Adipocyte (in vitro differentiated cells): ENCODE measurements at places on chromosomes 1 and 21.

- DNase-seq: peak; percentile 96
These were observed at the start of gene PTGS2 for GRCh38 chr1:186680245-186681061. TSS of gene PTGS2 (minus strand) at chr1:186680423. CDS start at chr1:186680290, 133 bp downstream.

GRCh38 chr1:5525597-5526384 is 466.4 kb downstream of the NPHP4 start:
- DNase-seq: no peak

- DNase-seq: peak; percentile 45
These were observed 8.3 kb upstream of the MPZL1 start for GRCh38 chr1:167713330-167714081.

DNA sequence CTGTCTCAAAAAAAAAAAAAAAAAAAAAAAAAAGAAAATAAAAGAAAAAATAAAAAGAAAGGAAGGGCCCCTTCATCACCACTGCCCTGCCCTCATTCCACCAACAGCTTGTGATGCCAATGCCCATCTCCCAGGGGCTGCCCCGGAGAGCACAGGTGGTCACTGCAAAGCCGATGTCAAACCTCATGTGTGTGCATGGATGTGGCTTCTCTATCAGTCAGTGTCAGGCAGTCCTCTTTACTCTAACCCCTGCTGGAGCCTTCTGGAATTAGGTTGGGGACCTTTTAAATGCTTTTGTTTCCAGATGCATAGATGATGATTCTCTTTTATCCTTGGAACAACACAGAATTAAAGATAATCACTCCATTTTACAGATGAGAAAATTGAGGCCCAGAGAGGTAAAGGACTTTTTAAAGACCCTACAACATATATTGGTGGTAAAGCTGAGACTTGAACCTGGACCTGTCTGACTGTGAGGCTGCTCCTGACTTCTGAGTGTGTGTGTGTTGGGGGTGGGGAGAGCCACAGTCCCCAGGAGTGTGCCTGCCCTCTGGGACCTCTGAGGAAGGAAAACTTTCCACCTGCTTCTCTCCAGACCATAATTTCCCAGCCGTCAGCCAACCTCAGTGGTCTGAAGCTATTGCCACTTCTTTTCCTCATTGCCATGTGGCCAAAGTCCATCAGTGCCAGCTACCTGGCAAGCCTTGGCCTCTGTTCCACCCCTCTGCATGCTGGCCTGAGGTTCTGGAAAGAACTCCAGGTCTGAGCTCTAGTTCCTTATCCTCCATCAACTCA is 3.0 kb upstream of the TMEM54 start:
- no peak for DNase-seq

DNA sequence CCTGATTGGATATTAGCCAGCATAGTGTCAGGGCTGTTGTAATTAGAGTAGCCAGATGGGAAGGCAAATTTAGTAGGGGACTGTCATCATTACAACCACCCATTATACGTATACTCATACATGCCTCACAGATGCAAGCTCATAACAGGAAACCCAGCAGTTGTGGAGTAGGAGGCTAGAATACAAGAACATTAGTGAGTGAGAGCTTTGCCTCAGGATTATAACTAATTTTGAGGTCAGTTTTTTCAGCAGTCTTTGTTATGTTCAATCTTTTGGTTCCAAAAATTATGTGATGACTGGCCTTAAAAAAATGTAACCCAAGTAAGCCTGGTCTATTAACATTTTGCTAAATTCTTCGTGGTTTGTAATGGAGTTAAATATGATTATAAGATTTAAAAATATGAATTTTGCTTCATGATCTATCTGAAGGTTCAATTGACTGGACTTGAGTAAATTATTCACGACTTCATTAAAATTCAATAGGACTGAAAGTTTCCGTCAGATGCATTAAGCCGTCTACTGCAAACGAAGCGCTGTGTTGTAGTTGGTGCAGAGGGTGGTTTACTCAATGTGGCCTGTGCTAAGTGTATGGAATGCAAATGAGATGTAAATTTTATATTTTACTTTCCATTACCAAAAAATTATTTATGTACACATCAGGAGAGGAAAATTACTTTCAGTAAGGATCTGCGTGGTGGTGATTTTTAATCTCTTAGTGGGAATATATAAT is 48.8 kb downstream of the KCNK1 start:
- peak; percentile 5 for DNase-seq

DNA sequence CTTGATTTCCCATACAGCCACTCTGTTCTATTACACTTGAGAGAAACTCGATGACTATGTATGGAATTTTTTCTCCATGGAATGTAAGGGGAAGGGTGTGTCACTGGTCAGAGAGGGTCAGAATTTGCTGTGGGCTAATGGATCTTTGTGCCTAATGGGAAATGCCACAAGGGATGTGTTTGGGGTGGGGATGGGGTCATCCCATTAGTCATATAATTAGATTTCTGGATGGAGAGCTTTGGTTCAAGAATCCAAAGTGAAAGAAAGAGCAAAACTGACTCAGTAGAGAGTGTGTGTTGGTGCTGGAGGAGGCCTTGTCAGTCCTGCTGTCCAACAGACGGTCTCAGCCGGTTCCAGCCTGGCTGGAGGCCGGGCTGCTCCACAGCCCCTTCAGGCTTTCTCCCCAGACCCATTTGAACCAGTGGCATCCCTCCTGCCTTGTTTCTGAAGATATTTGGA is 86.4 kb downstream of the LAMC2 start:
- DNase-seq: peak; percentile 75

GRCh38 chr1:162305969-162306368 is 70.7 kb downstream of the SPATA46 start:
- DNase-seq: no peak

DNA sequence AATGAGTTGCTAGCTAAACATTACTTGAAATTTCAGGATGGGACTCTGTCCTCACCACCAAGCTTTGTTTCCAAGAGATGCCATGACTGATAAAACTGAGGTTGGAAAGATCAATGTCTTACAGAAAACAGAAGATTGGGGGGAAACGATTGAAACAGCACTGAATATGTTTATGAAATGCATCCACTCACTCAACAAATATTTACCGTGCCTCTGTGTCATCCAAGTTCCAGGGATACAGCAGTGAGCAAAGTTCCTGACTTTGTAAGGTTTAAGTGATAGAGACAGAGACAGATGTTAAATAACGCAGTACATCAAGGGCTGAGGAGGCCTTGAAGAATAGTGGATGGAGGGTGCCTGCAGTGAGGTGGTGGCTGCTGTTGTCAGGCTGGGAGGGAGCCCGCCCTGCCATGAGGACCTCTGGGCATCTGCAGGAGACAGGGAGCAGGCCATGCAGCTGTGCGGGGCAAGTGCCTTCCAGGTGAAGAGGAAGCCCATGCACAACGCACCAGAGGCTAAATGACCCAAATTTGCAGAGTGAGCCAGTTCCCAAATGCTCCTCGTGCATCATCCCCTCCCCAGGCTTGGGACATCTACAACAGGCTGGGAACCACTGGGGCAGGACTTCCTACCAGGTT is 108.0 kb downstream of the HLCS start:
- no peak for DNase-seq

DNA sequence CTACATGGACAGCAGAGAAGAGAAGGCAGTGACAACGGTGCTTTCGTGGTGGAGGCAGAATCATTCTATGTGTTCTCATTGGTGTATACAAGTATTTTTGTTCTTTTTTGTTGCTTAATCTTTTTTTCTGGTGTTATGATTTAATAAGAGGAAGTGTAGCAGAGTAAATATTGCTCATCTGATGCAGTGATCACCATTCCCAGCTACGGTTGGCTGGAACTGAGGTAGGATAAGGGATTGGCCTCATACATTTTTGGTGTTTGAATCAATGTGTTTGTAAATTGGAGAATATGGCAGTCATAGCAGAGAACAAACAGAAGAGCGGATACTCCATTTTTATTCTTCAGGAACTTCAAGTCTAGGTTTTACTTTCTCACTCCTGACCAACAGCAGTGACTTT is 76.6 kb downstream of the UBE2U start:
- no peak for DNase-seq

GRCh38 chr1:22153660-22154437 is 11.0 kb upstream of the WNT4 start:
- no peak for DNase-seq

GRCh38 chr1:33170351-33171274 is 11.2 kb downstream of the TRIM62 start:
- DNase-seq: no peak

GRCh38 chr1:18072066-18072465 is 35.5 kb upstream of the IGSF21 start:
- no peak for DNase-seq

- DNase-seq: no peak
These were observed 32.5 kb upstream of the LMO4 start for GRCh38 chr1:87296206-87296605.

DNA sequence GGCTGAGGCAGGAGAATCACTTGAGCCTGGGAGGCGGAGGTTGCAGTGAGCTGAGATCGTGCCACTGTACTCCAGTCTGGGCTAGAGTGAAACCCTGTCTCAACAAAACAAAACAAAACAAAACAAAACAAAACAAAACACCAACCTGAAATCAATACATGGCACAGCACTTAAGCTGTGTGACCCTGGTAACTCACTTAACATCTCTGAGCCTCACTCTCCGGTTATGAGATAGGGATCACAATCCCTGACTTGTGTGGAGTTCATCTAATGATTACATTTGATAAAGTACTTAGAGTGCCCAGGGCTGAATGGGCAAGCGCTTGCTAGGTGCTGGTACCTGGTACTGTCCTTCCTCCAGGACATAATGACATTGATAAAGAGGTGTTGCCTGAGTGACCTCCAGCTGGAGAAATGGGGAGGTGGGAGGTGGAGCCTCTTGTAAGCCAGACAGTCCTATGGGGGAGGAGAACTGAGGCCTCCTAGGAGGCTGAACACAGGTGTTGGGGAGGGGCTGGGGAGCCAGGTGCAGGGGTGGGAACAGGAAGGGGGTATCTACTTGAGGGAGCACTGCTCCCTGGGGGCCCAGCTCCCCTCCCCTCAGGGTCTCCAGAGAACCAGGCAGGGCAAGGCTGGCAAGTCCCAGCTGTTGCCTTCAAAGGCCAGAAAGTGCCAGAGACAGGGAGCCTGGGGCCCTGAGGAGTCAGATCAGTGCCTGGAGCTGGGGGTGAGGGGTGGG is 17.9 kb downstream of the FOXO6 start:
- DNase-seq: no peak

- DNase-seq: no peak
These were observed 249.7 kb downstream of the C1orf94 start for GRCh38 chr1:34426325-34426896.

GRCh38 chr21:42659416-42660117 is 6.1 kb downstream of the PDE9A start:
- DNase-seq: no peak

DNA sequence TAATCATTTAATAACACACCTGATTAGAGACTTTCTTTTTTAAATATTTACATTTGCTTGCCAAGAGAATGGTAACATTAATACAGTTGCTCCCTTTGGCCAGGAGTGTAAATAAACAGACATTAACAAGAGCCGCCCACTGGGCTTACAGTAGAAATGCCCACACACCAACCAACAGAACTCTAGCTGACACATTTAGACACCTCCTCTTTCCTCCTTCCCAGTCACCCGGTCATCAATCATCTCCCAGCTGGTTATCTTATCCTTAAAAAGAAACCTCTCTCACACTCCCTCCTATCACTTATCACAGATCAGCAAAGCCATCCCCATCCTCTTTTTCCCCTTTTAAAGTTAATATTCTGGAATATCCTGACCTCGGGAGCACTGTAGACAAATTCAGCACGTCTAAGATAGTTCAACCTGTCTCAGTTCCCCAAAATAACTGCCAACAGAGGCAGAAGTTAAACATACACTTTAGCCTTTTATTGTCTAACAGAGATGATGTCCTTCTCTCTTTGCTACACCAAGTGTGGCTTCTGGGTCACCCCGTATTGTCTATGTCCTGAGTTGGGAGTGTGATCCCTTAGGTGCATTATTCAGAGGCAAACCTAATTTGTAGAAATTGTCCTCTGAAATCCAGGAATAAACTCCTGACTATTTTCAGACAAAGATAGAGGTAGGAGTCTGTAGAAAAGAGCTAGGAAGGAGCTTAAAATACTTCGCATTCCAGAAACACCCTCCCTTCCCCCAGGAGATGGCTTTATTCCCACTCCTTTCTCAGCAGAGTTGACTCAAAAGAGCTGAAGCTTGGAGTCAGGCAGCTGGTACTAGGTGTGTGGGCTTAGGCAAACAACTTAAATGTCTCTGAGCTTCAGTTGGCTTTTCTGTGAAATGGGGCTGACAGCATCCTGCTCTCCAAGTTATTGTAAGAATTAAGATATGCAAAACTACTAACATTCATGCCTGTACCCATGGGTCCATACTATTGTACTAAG is 8.8 kb downstream of the MYCL start:
- DNase-seq: peak; percentile 71

- no peak for DNase-seq
These were observed 35.9 kb upstream of the SAMSN1 start for GRCh38 chr21:14581902-14582457.

DNA sequence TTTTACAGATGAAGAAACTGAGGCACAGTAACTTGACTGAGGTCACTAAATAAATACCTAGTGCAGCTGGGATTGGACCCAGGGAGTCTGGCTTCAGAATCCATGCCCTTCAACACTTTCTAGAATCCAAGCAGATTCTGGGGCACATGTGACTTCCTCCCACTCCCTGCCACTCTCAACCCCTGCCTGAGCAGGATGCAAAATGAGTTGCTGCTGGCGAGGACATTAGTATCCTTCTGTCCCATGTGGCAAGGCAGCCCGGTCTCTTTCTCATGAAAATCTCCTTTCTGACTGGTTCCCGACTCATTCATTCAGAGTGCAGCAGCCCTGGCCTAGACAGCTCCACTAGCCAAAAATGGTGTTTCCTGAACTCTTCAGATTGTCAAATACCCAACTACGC is 28.4 kb downstream of the TNNT2 start:
- DNase-seq: no peak

DNA sequence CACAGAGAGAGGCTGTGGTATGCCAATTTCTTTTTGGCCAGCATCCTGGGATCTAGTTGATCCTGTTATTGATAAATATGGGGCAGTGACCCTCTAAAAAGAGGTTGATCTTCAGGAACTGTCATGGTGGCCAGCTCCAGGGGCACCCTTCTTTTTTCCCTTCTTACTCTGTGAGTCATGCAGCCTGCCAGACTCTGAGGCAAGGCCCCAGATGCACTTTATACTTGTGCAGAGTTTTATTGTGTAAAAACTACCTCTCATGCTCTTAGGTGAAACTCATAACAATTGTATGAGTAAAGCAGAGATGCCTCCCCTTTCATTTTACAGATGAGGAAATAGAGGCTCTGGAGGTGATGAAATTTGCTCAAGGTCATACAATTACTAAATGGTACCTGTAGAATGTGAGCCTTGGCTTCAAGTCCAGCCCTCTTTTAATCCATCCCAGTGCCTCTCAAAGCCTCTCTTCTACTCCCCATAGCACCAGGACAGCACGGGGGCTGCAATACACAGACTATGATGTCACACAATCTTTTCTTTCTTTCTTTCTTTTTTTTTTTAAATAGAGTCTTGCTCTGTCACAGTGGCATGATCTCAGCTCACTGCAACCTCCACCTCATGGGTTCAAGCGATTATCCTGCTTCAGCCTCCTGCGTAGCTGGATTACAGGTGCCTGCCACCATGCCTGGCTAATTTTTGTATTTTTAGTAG is 387.8 kb downstream of the KCNH1 start:
- peak; percentile 10 for DNase-seq

DNA sequence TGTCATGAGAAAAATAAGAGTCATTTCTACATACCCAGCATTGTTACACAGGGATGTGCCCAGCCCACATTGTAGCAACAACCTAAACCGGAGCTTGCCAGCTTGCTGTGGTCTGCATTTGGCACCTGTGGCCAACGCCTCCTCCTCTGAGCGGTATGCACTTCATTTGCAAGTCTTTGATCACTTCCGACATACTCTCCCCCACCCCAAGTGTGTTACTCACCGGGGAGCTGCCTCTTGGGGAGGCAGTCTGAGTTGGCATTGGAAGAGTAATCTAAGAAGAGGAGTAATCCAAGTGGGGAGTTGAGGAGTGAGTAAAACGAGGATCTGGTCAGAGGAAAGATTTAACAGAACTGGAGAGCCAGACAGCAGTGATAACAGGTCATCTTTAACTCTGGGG is 3.8 kb downstream of the BCL9 start:
- DNase-seq: peak; percentile 43
